Mesothelial cell of epicardium (in vitro differentiated cells): ENCODE measurements at places on chromosomes 3 and 15. TPM values are rescaled to one million over a fixed set of nuclear protein-coding genes. Genes with fewer than 3 reads are reported as not detected.

DNA sequence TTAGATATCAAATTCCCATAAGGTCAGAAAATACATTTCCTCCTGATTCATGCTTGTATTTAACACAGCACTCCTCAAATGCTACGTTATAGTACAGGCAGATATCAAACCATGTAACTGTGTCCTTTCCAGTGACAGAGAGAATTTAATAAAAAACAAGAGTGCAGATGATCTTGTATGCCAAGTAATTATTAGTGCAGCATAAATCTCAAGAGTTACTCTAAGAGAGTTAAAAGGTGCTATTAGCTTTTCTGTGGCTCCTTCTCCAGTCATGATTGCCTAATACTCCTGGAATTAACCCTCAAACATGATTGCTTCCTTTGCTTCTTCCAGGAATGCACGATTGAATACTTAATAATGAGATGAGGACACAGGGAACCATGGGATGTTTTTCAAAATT lies 413.0 kb upstream of the DPH6 start:
- DNase-seq = no peak

DNA sequence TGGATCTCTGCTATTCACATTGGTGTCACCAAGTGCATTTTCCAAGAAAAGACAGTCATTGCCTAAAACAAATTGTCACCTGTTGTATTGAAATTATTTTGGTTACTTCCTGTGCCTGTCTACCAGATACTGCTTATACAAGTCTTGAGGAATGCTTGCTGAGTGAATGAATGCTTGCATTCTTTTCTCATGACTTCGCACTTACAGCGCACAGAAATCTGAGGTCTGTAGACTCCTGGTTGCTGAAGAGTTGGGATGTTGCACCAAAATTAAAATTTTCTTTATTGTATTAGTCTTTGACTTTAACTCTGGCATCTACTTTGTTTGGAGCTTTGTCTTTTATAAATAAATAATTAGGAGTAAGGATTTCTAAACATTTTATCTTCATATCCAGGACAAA lies 28.4 kb downstream of the SH3GL3 start:
- DNase-seq = no peak

DNA sequence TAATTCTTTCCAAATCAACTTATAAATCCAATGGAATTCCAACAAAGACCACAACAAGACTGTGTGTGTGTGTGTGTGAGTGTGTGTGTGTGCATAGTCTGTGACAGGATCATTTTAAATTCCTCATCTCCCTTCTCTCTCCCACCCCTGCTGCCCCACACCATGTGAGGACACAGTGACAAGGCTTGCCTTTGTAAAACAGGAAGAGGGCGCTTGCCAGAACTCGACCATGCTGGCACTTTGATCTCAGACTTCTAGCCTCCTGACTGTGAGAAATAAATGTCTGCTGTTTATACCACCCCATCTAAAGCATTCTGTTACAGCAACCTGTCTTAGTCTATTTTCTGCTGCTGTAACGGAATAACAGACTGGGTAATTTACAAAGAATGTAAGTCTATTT lies 99.1 kb downstream of the NSMCE3 start:
- no peak for DNase-seq

DNA sequence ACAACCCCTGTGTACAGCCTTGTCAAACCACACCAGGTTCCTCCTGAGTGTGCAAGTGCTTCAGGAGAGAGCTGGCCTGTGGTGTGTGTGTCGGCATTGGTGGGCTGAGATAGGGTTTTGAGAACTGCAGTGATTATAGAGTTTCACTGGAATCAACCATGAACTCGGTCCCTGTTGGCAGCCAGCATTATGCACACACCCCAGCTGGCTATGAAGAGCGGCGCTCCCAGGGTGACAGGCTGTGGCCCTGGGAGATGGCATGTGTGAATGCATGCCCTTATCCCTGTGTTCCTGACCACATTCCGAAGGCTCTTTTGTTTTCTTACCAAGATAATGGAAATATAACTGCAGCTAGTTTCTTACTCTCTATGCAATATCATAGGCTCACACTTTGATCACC lies 101.8 kb downstream of the SNRK start:
- DNase-seq = no peak

Gene SI
- not detected in 3 replicates for total RNA-seq

DNA sequence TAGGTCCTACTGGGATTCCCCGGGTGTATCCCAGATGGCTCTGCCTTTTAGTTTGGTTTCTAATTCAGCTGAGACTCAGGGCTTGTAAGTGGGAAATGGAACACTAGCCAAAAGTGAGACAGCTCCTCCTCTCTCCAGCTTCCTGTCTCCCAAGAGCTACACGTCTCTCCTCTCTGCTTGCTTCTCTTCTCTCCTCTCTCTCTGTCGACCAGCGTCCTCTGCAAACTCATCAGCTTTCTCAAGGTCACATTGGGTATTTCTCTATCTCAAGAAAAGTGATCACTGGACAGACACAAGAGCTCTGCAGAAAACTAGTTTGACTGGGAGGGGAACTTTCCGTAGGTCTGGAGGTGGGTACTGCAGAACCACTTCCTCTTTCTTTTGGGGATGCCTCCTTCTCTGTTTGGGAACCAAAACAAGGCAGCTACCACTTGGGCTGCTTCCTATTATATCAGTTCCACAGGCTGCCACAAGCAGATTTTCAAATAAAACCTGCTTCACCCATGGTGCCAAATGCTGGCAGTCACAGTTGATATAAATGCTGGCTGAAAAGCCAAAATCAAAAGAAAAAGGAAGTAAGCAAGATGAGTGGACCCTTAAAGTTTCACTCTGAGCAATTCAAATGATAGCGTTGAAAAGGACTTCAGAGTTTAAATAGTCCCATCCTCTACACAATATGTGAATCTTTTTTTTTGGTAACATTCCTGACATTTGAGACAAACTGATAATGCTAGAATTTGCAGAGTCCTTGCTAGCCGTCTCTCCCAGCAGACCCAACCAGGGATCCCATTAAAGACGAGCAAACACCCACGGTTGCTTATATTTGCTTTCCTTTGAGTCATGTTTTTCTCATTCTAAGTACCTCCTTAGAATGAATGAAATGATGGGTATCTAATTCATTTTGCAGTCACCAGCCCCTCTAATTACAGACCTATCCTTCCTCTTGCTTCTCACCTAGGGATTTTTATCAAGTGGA lies 7.2 kb upstream of the DYNC1LI1 start:
- no peak for DNase-seq

Gene ATP10A
- total RNA-seq = 0.18 to 0.49 TPM (median 0.22 TPM) in 3 replicates

- no peak for DNase-seq
These were observed 58.8 kb upstream of the ARL6 start for GRCh38 chr3:97705764-97706163.

Gene USP4
- 53.1 to 55.3 TPM (median 54.5 TPM) in 3 replicates for total RNA-seq

DNA sequence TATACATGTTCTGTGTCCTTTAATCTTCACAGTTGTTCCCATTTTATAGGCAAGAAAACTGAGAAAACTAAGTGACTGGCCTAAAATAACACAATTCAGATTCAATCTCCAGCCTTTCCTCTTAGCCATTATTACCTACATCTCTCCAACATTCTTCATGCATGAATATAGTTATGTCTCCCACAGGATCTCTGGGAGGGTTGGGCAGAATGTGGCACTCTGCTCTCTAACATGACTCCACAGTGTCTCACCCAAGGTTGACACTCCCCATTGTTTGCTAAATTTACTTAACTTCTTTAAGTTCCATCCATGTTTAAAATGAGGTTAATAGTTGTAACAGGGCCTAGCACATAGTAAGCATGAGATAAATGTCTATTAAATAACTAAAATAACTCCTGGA lies 276.3 kb downstream of the ERC2 start:
- no peak for DNase-seq

Gene LSAMP
- 30.1 to 34.6 TPM (median 32.3 TPM) in 3 replicates for total RNA-seq

Gene NXPE3
- 11.6 to 12.7 TPM (median 12.7 TPM) in 3 replicates for total RNA-seq

Gene IL12A
- total RNA-seq = not detected in 3 replicates

- DNase-seq = no peak
These were observed 28.5 kb upstream of the SNRK start for GRCh38 chr3:43257850-43258249.

Gene PPP1R14D
- total RNA-seq = 0.63 to 1.7 TPM (median 1.2 TPM) in 3 replicates

Gene ZNF860
- total RNA-seq = 0.63 to 1.3 TPM (median 1.2 TPM) in 3 replicates

- no peak for DNase-seq
These were observed 130.5 kb downstream of the TNIK start for GRCh38 chr3:171329746-171330145.

Gene OIP5
- total RNA-seq = 5.3 to 5.9 TPM (median 5.6 TPM) in 3 replicates

Gene CCDC39
- total RNA-seq = not detected in 3 replicates

DNA sequence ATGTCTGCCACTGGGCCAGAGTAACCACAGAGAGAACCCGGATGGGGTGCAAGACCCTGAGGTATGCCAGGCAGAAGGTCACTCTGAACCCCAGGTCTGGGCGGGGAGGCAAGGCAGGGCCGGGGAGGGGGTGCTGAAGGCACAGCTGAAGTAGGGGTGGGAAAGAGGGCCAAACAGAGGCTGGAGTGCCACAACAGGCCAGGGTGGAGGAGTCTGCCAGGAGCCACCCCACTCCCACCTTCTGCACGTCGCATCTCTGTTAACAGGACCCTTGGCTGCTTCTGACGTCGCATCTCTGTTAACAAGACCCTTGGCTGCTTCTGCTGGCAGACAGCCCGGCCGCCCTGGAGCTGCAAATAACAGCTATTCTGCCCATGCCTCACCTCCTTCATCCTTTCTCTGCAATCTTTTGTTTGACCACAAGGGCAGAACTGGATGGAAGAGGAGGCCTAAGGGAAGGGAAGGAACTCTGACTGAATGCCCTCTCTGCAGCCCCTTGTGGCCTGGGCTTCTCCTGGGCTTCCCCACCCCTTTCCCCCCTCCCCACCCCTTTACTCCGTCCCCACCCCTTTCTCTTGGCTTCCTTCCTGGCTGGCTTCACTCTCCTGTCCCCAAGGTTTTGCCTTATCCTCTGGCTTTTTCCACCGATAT lies 20.6 kb upstream of the FBLN2 start:
- DNase-seq = no peak

GRCh38 chr3:78818161-78818985 lies 949.4 kb downstream of the ROBO1 start:
- no peak for DNase-seq

DNA sequence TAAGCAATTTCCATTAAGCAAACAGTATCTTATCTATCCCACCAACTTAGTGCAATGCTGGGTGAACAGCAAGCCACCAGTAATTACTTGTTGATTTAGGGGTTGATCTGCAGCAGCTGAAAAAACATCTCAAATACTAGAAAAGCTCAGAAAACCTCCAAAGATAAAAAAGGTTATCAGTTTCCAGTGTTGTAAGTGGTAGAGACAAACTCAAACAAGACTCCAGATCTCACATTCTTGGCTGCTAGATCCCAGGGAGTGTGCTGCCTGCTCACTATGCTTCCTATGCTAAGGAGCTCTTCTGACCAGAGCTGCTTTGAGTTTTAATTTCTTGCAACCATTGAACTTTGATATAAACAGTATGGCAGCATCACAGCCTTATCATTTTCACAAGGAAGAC lies 11.3 kb downstream of the B3GALNT1 start:
- DNase-seq = no peak

Gene ECE2
- not detected in 3 replicates for total RNA-seq

GRCh38 chr3:36992806-36993325 lies at the start of gene EPM2AIP1:
Gene EPM2AIP1 (minus strand): TSS chr3:36993131. CDS start chr3:36993077, 54 bp downstream.
- DNase-seq = peak; percentile 64

GRCh38 chr3:32606960-32607359 lies 36.3 kb upstream of the DYNC1LI1 start:
- no peak for DNase-seq

Gene C3orf85
- not detected in 3 replicates for total RNA-seq

- DNase-seq = no peak
These were observed 116.2 kb upstream of the PLAAT1 start for GRCh38 chr3:193124861-193125260.
